ENCODE measurements at places on chromosomes 13 and 19.

- no peak for DNase-seq
Measured at GRCh38 chr13:102234618-102235017, 167.2 kb downstream of the FGF14 start.

- DNase-seq, result no peak
Measured at GRCh38 chr13:48579165-48579918, 46.5 kb upstream of the RCBTB2 start.

GRCh38 chr13:30870049-30870884, 35.8 kb upstream of the MEDAG start:
- no peak for DNase-seq

DNA sequence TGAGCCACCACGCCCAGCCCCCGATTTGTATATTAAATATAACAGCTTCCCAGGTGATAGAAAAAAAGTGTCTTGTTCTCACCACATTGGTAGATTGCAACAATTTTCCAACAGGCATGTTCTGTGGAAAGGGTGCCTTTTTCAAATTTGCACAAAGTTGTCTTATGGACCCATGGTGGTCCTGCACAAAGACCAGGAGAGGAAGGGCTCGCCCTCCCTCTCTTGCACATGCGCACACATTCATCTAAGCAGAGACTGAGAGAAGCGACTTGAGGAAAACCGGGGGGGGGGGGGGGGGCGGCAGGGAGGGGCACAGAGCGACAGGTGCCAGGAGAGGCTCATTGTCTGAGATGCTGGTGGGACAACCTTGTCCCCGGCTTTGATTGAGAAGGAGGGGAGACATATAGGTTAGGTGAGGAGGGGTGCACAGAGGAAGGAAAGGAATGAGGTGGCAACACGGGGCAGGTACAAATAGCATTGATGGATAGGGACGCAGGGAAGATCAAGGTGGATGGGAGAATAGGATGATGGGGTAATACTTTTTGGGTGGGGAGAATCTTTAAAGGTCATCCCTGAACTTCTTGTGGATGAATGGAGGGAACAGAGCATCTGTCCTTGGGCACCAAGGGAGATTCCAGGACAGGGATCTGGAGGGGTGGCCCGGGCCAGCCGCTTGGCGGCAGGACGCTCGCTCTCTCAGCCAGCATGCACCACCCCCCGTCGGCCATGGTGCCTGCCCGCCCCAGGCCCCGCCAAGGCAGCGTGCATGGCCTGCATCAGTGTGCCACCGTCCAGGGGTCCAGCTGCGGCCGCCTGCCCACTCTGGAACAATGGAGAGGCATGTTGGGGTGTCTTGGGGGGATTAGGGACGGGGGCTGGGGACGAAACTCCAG, 76.0 kb downstream of the IER2 start:
- DNase-seq, result no peak

DNA sequence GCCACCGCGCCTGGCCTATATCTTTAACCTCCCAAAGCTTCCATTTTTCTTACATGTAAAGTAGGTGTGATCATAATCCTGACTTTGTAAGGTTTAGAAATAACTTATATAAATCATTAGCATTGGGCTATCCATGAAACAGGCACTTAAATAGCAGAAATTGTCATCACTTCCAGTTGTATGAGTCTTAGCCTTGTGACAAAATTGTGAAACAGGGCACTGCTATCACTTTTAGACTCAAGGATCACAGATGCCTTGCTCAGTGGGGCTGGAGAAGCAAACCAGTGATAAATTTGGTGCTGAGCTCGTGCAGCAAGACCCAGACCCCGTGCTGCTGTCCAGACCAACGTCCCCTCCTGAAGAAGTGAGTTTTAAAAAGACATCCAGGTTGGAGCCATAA, 209.7 kb downstream of the KATNAL1 start:
- no peak for DNase-seq
